Breast epithelium (tissue), 4 donors: ENCODE measurements at places on chromosomes 1 and 21.
A peak's percentile ranks its signal among the peaks of the same experiment; 100 is the strongest.

DNA sequence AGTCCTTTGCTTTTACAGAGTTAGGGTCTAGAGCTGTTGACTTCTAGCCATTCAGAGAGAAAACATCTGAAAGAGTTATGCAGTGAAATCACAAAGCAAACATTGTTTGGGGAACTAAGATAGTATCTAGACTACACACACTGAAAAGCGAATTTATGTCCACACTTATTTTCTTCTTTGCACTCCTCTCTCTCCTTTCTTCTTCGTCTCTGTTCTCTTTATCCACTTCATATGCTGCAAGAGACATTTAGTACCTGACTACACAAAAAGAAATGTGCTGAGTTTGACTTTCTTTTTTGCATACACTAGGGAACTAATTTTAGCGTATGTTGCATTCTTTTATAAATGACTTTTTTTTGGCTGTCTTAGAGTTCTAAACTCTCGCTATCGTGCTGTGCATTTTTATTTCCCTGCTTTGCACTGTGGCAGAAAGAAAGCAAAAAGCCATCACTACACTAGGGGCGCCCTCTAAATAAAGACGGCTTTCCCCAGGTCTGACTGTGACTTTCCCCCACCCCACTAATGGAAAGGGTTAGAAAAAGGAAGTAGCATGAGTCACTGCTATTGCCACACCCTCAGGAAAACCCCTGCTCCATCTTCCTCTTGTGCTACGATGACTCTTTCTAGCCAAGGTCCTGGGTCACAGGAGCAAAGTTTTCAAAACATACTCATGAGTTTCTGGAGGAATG lies 65.7 kb downstream of the MAP3K7CL start:
- H3K4me1 ChIP-seq = no peaks in the 10 kb centered on the region
- H3K27me3 ChIP-seq = no peaks in the 10 kb centered on the region
- peak overlapping the region; percentile 15 for H3K4me3 ChIP-seq
- peak overlapping the region; percentile 26 for H3K27ac ChIP-seq

GRCh38 chr1:184881941-184882913 lies 92.1 kb downstream of the NIBAN1 start:
- no peaks in the 10 kb centered on the region for H3K36me3 ChIP-seq
- H3K27me3 ChIP-seq = no peaks in the 10 kb centered on the region
- no peaks in the 10 kb centered on the region for H3K4me1 ChIP-seq
- DNase-seq = no peak
- peak overlapping the region; percentile 86 for H3K27ac ChIP-seq
- H3K4me3 ChIP-seq = no peak overlapping the region

DNA sequence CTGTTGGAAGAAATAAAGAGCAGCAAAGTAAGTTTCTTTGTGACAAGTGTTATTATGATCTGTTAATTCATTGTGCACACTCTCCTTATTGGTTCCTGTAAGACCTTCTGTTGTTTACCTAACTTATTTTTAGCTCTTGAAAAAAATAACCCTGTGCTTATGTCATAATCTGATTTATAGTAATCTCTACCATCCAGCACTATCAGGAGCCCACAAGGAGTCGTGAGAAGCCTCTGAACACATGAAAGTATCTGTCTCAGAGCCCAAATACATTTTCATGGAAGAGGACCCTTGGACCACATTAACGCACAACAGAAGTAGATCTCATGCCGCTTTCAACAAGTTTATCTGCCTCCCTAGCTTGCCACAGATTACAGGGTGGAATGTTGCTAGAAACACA lies 45.8 kb downstream of the CENPF start:
- H3K4me1 ChIP-seq = no peaks in the 10 kb centered on the region
- no peak overlapping the region for H3K4me3 ChIP-seq
- H3K27me3 ChIP-seq = no peaks in the 10 kb centered on the region
- H3K27ac ChIP-seq = no peak overlapping the region
- no peaks in the 10 kb centered on the region for H3K36me3 ChIP-seq

- H3K4me3 ChIP-seq = no peak overlapping the region
- H3K27ac ChIP-seq = no peak overlapping the region
- no peaks in the 10 kb centered on the region for H3K36me3 ChIP-seq
- DNase-seq = no peak
Observed at GRCh38 chr1:232037774-232038388, 411.3 kb downstream of the DISC1 start.

- H3K36me3 ChIP-seq = no peaks in the 10 kb centered on the region
- no peak overlapping the region for H3K27ac ChIP-seq
- H3K27me3 ChIP-seq = no peaks in the 10 kb centered on the region
Observed at GRCh38 chr1:206502812-206503211, 4.5 kb upstream of the RASSF5 start.

DNA sequence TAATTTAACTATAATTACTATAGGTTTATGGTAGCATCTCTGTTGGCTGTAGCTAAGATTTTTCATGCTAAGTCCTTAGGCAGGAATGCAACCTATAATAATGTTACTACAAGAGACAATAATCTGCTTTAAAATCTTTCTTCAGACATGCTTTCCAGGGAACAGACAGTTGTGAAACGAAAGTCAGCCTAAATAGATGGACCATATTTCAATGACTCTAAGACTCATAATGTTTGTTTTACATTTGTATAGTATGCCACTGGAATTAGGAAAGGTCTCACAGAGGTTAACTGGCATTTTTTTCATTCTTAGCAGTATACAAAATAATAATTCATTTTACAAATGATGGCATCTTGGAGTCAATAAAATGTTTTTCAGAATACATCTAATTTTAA lies 8.1 kb downstream of the RERE start:
- DNase-seq = no peak
- no peak overlapping the region for H3K27ac ChIP-seq
- no peak overlapping the region for H3K4me3 ChIP-seq
- no peaks in the 10 kb centered on the region for H3K27me3 ChIP-seq
- H3K36me3 ChIP-seq = no peaks in the 10 kb centered on the region

GRCh38 chr1:230612651-230613050 lies 29.6 kb upstream of the COG2 start:
- H3K27me3 ChIP-seq = no peaks in the 10 kb centered on the region
- H3K4me3 ChIP-seq = no peak overlapping the region
- no peaks in the 10 kb centered on the region for H3K36me3 ChIP-seq
- H3K27ac ChIP-seq = no peak overlapping the region

DNA sequence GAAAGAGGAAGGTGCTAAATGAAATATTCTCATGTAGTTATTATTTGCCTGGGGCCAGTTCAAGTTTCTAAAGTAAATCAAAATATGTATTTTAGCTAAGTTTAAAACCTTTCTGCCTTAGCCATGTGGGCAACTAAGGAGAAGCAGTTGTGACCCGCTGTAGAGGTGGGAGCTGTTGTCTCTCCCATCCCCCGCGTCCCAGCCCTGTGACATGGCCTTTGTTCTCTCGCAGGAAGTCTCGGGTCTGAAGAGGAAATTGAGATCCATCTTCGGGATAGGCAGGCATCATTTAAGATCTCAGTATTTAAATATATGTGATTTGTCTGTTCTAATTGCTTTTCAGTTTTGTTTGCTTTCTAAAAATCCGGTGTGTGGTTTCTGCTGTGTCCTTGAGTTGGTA lies 121.5 kb downstream of the CAMTA1 start:
- DNase-seq = no peak
- no peaks in the 10 kb centered on the region for H3K27me3 ChIP-seq
- peaks cover 7% of the 10 kb centered on the region for H3K4me1 ChIP-seq
